ENCODE measurements at places on chromosomes 6 and 20.

DNA sequence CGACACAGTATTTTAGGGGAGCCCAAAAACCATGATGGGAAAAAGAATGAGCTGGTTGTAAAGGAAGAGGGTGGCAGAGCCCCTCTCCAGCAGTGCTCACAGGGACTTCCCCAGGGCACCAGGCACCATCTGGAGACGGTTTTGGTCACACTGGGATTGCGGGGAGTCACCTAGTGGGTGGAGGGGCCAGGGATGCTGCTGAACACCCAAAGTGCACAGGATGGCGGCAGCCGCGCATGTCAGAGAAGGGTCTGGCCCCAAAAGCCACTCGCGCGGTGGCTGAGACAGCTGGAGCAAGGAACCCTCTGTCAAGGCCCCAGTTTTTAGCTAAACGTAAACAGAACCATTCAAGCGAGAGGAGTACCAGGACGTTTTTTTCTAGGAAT, 10.8 kb downstream of the CTSZ start:
- no peak for DNase-seq

DNA sequence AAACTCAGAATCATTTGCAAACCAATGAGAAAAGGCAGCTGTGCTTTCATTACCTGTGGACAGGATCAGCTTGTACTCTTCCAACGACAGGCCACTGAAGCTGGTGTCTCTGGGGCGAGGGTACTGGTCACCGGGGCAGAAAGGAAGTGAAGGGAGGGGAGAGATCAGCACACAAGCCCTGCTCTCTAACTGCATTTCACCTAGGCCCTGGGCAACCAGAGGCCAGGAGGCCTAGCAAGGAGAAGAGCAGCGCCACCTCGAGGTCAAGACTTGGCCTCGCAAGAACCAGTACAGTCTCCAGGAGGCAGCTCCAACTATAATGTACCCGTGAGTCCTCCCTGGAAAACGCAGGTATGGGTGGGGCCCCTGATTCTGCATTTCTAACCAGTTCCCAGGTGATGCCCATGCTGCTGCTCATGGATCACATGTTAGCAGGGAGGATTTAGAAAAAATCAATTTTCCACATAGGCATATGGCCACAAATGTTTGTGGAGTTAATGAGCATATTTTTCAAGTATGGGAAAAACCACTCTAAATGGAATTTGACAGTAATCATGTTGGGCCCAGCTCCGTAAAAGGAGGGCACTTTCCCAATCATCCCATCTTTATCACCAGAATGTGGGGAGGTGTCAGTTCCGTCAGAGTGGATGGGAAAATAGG, 11.0 kb downstream of the UQCC2 start:
- peak; percentile 14 for DNase-seq

DNA sequence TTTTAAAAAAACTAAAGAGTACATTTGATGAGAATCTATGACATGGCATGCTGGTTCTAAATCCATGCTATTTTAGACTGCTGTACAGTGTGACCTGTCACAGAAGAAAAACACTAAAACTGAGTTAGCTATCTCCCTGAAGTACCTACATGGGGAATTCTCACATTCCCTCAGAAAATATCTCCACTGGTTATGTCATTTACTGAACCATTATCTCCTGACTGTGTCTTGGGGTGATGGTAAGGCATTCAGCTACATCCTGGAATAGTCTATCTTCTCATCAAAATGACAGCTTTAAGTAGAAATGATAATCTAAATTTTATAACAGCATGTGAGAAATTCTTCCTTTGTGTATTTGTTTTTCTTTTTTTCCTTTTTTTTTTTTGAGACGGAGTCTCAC, 172.1 kb upstream of the HTR1E start:
- DNase-seq: no peak

GRCh38 chr6:17987697-17988421, 424 bp upstream of the KIF13A start:
- no peak for DNase-seq

DNA sequence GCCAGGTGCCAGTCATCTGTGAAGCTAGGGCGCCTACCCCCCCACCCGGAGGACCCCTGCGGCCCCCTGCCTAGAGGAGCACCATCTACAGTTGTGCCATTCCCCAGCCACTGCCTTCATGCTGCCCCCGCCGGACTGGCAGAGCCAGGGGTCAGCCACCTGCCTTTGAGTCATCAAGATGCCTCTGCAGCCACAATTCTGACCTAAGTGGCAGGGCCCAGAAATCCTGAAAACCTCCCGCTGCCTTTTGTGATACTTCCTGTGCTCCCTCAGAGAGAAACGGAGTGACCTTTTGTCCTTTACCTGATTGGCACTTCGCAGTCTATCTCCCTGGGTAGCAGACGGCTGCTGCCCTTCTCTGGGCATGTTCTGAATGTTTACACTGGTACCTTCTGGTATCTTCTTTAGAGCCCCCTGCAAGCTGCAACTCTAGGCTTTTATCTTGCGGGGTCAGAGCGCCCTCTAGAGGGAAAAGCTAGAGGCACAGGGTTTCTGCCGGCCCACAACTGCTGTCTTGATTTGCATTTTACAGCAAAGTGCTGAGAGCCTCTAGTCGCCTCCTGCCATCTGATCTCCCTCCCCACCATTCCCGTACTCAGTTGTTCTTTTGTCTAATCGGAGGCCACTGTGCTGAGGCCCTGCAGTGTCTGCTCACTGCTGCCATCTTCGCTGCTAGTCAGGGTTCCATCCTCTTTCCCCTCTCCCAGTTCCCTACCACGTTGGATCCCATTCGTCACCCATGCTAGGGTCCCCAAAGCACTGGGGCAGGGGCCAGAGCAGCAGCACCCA, 26.9 kb downstream of the SPATA2 start:
- no peak for DNase-seq

DNA sequence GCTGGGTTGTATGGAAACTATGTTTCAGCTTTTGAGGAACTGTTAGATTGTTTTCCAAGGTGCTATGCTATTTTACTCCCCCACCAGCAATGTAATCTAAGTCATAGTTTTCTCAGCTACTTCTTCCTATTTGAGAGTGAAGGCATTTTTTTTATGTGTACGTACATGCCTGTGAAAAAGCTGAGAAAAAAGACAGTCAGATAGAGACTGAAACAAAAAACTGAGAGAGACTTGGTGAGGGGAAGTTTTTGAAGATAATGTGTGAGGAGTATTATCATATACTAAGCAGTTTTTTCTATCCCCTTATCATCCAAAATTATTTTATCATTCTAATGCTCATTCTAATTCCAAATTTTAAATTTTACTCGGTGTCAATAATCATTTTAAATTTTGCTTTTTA, 780.0 kb downstream of the BCKDHB start:
- no peak for DNase-seq
